ENCODE measurements at places on chromosomes 7 and 10.

- no peak for DNase-seq
Observed at GRCh38 chr7:157422279-157422678, 85.5 kb downstream of the DNAJB6 start.

DNA sequence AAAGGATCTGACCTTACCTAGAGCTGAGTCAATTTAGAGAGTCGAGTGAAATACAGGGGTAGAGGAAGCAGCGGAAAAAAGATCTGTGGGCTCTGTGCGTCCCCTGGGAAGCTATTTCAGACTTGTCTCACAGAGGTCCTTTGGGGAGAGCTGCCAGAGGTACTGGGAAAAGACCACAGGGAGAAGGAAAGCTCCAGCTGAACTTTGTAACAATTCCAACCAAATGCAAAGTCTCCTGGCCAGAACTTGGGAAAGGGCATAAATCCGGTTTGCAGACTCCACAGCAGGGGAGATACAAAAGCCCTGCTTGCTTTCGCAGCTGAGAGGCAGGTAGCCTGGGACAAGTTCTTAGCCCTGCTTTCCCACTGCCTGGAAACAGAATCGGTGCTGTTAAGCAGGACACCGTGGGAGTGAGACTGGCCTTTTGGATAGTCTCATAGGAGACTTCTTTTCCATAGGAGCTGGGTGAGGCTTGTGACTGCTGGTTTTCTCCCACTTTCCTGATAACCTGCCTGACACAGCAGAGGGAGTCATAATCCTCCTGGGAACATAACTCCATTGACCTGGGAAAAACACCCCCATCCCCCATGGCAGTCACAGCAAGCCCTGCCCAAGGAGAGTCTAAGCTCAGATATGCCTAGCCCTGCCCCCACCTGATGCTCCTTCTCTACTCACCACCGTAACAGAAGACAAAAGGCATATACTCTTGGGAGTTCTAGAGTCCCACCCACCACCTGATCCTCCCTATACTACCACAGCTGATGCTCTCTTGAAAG is 926.2 kb downstream of the KCNMA1 start:
- no peak for DNase-seq

- no peak for DNase-seq
Observed at GRCh38 chr10:120490288-120490687, 33.3 kb downstream of the PLPP4 start.

GRCh38 chr7:128805225-128805624 is 13.5 kb downstream of the CCDC136 start:
- no peak for DNase-seq

- no peak for DNase-seq
Observed at GRCh38 chr10:78063236-78063635, 29.6 kb downstream of the RPS24 start.

DNA sequence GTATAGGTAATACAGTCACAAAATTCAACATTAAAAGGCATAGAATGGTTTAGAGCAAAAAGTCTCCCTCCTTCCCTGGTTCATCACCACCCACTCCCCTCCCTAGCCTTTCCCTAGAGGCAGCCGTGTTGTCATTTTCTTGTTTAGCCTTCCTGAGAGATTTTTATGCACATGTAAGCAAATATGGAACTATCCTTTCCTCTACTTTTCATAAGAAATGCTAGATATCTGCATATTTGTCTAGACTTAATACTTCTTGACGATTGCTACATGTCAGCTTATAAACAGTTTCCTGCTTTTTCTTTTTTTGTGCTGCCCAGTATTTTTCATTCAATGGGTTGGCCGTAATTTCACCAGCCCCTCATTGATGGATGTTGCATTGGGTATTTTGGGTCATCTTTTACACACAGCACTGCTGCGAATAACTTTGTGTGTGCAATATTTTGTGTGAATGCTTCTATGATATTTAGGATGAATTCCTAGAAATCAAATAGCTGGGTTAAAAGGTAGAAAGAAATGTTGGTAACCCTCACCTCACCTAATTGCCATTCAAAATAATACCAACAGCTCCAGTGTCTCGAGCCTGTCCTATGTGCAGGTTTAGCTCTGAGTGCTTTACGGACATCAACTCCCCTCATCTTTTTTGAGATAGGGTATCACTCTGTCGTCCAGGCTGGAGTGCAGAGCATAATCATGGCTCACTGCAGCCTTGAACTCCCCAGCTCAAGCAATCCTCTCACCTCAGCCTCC is 6.9 kb downstream of the IRF5 start:
- DNase-seq: no peak

DNA sequence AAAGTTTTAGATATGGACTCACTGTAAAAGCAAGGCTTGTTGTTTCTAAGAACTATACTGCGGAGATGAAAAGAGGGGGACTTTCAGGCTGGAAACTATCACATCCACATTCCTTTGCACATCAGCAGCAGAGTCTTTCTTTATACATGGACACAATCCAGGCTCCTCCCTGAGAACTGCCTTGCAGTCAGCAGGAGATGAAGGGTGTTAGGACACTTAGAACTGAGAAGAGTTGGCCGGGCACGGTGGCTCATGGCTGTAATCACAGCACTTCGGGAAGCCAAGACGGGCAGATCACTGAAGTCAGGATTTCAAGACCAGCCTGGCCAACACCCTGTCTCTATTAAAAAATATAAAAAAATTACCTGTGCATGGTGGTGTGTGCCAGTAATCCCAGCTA is 9.7 kb upstream of the GARS1 start:
- no peak for DNase-seq

DNA sequence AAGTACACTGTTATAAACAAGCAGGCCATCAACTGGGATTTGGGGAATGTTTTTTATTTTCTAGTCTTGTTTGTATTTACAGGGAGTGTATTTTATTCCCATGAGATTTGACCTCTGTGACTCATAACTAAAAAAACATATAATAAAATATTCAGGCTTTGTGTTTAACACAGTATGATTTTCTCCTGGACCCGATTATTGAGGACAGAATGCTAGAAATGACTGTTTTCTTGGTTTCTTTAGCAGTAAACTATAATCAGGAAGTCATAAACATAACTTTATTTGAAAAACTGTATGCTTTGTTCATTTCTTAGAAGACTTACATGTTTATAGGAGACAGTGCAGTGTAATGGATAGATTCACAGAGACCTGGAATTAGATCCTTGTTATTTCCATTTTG is 2.1 kb downstream of the NHLRC2 start:
- DNase-seq: no peak

GRCh38 chr10:71493741-71494140 is 97.0 kb downstream of the CDH23 start:
- DNase-seq: no peak

- no peak for DNase-seq
Observed at GRCh38 chr7:17289074-17289645, 9.3 kb upstream of the AHR start.

- no peak for DNase-seq
Observed at GRCh38 chr7:43278088-43278644, 165.7 kb downstream of the HECW1 start.

Data from putamen (tissue), 1 donor.